ENCODE measurements at places on chromosomes 2 and 18. TPM values are rescaled to one million over a fixed set of nuclear protein-coding genes. Genes with fewer than 3 reads are reported as not detected.

Gene NTSR2
- total RNA-seq, result not detected

Gene RBM44
- total RNA-seq, result not detected

Gene CCDC178
- total RNA-seq, result 1.7 TPM

Gene LRRTM1
- not detected for total RNA-seq

Gene G6PC2
- total RNA-seq, result not detected

Gene DSC1
- not detected for total RNA-seq

Gene FIGLA
- total RNA-seq, result not detected

Gene DNAJC5G
- not detected for total RNA-seq

Gene FLACC1
- total RNA-seq, result not detected

Gene ID2
- 31.5 TPM for total RNA-seq

All from epithelial cell of alveolus of lung (primary cell).